ENCODE measurements at places on chromosomes 4 and X.

DNA sequence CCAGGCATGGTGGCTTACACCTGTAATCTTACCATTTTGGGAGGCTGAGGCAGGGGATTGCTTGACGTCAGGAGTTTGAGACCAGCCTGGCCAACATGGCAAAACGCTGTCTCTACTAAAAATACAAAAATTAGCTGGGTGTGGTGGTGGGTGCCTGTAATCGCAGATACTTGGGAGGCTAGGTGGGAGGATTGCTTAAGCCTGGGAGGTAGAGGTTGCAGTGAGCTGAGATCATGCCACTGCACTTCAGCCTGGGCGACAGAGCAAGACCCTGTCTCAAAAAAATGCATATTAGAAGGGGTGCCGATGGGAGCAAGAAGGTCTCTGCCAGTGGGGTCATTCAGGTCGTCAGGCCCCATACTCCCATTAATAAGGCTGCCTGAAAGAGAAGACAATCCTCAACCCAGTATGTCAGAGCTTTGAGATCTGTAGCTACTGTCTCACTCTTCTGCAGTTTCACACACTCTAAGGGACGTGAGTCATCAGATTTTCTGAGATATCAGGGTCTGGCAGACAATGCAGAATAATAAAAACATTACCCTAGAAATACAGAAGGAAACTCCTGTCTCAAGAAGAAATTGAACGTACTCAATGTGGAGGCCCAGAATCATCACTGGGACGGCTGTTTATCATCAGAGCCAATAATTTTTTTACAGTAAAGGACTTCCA lies 176.7 kb upstream of the FAT1 start:
- no peak for DNase-seq

- no peak for DNase-seq
Measured at GRCh38 chr4:62449538-62449937, 1249.4 kb downstream of the ADGRL3 start.

DNA sequence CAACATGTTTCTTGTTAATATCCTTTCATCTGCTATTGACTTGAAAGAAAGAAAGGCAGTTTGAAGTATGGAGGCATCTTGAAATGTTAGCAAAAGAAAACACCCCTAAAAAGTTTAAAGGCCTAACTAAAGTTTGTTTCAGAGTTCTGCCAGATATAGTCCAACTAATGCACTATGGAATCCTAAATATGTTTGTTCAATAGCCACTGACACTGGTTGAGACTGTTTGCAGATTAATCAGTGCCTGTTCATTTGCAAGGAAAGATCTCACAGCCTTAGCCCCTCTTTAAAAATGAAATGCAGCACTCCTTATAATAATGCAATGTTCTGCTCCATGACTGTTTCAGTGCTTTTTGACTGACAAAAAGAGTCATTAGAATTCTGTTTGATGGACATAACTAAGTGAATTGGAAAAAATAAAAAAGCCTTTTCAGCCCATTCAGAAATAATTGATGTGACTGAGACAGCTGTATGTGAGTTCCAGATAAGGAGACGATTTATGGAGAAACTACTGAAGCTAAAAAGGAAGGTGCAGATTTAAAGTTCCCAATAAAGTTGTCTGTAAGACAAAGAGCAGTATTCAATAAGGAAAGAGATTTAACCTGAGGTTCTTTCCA lies 192.0 kb downstream of the PCDH7 start:
- no peak for DNase-seq

GRCh38 chrX:24575496-24575895 lies 71.7 kb downstream of the PCYT1B start:
- no peak for DNase-seq

GRCh38 chrX:136662976-136663375 lies 15.0 kb downstream of the CD40LG start:
- DNase-seq = no peak

DNA sequence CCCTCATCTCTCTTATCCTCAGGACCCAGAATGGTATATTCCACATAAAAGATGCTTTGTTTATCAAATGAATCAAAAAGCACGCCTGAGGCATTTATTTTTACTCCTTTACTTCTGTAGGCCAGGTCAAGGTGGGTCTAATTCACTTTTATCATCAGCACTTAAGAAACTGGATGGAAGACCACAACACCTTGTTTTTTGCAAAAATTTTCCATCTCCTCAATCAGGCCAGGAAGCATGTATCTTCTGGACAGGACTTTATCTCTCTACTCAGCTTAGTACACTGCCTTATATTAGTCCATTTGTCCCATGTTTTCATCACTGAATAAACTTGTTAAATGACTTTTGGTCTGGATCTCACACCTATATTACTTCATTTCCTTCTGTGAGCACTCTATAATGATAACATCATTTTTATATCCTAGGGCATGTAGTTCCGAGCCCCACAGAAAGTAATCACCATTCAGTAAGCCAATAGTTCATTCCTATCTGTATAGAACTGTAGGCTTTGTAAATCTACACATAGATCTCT lies 260.5 kb downstream of the CHIC1 start:
- DNase-seq = no peak

Data from cortex of kidney (tissue), 1 donor.